Neural progenitor cell (in vitro differentiated cells): ENCODE measurements at places on chromosomes 7 and 10.
A peak's percentile ranks its signal among the peaks of the same experiment; 100 is the strongest.

- DNase-seq, result no peak
These were observed 196.8 kb downstream of the RNLS start for GRCh38 chr10:88386204-88386788.

- no peak for DNase-seq
These were observed 116.2 kb downstream of the PARP12 start for GRCh38 chr7:139946533-139946932.

GRCh38 chr7:93354815-93355214, 122.6 kb downstream of the VPS50 start:
- no peak for DNase-seq

- no peak for DNase-seq
These were observed 245.6 kb downstream of the SEMA3D start for GRCh38 chr7:84941291-84941690.

- no peak for DNase-seq
These were observed 22.4 kb upstream of the CYTH3 start for GRCh38 chr7:6294839-6295238.

- no peak for DNase-seq
These were observed 58.2 kb upstream of the ZRANB1 start for GRCh38 chr10:124883510-124884321.

DNA sequence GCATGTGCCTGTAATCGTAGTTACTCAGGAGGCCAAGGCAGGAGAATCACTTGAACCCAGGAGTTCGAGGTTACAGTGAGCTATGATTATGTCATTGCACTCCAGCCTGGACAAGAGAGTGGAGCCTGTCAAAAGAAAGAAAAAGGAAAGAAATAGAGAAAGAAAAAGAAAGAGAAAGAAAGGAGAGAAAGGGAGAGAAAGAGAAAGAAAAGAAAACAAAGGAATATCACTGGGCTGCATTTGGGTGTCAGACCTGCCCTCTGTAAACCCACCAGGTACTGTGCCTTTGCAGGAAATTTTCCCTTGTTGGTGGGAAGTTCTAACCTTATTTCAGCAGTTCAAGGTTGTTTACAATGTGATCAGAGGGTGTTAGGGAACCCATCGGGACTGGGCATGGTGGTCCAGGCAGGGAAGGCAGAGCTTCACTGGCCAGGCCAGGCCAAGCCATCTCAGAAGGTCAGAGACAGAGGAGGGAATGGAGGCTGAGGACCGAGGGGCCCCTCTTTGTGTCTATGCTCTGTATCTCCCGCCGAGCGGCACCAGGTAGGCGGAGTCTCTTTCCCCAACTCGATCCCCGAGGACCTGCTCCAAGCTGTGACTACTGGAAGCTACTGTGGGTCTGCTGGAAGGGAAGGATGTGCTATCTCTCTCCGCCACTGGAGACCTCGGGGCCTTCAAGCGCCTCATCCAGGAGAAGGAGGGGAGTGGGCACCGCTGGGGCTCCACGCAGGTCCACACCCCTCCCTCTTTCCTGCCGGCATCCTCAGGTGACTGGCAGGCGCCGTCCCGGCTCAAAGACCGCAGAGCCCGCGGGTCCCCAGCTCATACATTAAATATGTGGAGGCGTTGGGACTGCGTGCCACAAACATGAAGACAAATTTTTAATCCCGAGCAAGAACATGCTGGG, 15.2 kb upstream of the KAZALD1 start:
- peak; percentile 45 for DNase-seq

DNA sequence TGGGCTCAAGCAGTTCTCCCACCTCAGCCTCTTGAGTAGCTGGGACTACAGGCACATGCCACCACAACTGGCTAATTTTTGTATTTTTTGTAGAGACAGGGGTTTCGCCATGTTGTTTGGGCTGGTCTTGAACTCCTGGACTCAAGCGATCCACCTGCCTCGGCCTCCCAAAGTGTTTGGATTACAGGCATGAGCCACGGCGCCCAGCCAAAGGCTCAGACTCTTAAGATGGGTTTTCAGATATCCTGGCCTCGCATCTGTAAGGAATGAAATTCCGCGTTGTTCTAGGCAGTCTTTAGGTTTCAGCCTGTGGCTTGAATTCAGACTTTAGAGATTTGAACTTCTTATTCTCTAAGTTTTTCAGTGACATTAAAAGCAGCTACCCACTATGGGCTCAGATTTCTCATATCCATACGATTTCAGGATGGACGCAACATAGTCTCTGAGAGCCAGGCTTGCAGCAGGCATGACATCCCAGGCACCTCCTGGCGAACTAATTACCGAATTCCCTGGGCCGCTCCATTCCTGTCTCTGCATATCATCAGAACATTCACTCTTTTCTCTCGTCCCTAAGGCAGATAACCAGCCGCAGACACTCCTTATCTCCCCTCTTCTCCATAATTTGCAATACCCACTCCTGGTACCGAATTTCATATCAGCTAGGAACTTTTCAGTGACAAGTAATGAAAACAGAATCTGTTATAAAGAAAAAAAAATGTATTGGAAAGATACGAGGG, 29.7 kb downstream of the IL15RA start:
- DNase-seq, result no peak

GRCh38 chr10:132186488-132187429, at the start of gene DPYSL4:
Gene DPYSL4 (plus strand): TSS chr10:132186948. CDS start chr10:132187064, 116 bp downstream.
- peak; percentile 62 for DNase-seq

DNA sequence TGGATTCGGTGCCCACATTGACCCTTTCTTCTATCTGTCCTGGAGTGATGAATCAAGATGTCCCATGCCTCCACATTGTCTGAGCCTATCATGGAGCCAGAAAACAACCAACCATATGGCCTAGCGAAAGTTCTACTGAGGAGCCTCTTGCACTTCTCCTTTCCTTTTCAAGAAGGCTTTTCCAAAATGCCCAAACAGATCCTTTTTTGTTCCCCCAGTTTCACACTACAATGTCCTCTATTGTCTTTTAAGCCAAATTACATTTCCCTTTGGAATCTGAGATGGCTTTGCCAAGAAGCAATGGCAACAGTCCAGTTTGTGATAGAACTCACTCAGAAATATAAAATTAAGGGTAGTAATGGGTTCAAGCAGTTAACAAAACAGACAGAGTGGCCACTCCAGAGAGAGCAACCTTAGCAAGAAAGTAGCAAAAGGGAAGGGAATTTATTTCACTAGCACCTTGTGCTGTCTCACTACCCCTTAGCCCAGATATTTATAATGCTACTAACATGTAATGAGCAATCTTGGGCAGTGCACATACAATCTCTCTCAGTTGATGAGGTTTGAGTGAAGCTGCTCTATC, 194.6 kb upstream of the PDE1C start:
- no peak for DNase-seq

- no peak for DNase-seq
These were observed 6.1 kb downstream of the STK32C start for GRCh38 chr10:132301371-132302330.

DNA sequence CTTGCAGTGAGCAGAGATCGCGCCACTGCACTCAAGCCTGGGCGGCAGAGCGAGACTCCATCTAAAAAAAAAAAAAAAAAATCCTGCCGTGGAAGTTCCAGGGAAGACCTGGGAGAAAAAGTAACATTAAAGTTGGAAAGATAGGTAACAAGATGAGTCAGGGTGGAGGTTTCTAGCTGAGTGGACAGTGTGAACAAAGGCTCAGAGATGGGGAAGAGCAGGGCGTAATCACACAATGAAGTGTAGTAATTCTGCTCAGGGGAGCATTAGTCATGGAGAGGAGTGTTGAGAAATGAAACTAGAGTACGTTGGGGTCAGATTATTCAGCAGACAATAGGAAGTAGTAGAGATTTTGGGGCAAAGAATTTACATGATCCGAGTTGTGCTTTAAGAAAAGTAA, 21.6 kb upstream of the WASL start:
- DNase-seq, result no peak

GRCh38 chr7:2602406-2603043, 29.3 kb upstream of the TTYH3 start:
- DNase-seq, result no peak

DNA sequence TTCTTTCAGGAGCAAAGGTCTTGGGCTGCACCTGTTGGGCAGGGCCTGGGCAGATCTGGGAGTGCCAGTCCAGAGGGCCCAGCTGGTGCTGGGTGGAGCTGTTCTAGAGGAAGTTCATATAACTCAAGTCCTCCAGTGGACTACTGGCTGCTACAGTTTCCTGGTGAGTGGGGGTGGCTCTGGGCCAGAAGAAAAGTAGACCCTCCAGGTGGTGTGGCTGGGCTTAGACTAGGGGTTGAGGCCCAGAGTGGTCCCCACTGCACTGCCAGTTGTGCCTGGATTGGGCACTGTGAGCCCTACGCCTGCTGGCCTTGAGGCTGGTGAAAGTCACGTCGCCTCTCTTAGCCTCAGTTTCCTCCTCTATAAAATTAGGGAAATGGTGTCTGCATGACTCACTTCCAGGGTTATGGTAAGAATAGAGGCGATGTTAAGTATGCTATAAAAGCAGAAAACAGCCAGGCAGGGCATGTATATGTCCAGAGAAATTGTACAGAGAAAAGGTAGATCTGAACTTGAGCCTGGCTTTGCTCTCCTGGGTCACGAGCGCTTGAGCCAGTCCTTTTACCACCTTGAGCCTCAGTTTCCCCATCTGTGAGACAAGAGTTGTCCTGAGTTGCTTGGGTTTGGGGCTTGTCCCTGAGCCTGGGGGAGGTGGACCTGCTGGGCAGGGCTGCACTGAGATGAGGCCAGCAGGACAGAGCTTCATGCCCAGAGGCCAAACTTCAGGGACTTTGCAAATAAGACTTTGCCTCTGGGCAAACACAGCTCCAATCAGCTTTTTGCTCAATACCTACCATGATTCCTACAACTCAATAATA, 3.8 kb upstream of the CLDN3 start:
- DNase-seq, result no peak

DNA sequence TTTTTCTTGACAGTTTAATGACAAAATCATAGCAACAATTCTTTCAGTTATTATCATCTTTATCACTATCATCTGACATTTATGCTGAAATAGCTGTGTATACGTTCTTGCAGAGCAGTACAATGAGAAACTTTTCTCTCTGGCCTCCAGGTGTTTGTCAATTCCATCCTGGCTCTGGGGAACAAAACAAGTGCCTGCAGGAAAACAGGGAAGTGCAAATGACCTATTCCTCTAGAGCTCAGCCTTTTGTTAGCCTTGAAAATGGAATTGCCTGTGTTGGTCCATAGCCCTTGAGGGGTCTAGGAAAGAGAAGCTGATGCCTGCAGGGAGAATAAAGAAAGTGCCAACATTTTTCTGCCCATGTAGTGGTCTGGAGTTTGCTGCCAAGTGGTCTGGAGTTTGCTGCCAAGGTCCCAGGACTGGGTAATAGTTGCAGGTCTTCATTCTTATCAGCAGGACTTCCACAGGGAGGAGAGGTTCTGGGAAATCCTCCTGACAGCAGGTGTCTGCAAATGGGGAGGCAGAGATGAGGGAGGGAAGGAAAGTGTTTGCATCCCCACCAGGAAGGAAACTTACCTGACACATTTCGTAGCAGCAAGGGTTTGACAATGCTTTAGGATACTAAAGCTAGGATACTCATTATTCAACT, 10.1 kb upstream of the CSTF2T start:
- DNase-seq, result no peak

- no peak for DNase-seq
These were observed 4.8 kb upstream of the GCK start for GRCh38 chr7:44194069-44194468.

DNA sequence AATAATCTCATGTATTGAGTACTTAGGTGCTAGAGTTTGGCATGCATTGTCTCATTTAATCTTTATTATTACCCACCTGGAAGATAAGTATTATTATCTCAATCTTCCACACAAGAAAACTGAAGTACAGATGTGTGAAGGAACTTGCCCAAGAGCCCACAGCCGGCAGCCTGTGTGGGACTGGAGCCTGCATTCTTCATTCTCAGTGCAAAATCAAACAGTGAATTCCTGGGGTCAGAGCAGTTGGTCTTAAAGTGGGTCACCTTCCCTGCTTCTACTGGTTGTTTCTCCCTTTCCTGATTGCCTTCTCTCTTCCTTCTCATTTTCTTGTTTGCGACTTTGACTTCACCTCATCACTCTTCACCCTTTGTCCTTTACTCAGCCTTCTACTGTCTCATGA, 144.7 kb upstream of the LYZL1 start:
- DNase-seq, result no peak

GRCh38 chr7:156194813-156195212, 382.6 kb upstream of the SHH start:
- DNase-seq, result no peak

DNA sequence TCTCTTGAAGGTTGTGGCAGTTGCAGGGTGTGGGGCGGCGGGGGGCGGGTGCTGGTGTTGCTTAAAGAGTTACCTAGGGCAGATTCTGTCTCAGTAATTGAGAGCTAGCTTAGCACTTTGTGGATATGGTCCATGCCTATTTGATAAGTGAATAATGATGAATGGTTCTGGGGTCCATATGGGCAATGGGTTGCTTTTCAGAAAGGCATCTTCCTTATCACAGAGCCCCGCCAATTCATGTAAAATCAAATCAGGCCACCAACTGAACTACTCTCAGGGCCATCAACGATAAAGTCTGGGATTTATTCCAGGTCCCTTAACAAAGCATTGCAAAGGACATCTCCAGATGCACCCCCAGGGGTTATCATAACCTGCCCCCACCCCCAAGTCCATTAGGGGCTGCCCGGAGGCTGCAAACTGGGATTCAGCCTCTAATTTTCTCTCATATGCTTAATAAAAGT, 1.8 kb upstream of the PRRT4 start:
- DNase-seq, result no peak

DNA sequence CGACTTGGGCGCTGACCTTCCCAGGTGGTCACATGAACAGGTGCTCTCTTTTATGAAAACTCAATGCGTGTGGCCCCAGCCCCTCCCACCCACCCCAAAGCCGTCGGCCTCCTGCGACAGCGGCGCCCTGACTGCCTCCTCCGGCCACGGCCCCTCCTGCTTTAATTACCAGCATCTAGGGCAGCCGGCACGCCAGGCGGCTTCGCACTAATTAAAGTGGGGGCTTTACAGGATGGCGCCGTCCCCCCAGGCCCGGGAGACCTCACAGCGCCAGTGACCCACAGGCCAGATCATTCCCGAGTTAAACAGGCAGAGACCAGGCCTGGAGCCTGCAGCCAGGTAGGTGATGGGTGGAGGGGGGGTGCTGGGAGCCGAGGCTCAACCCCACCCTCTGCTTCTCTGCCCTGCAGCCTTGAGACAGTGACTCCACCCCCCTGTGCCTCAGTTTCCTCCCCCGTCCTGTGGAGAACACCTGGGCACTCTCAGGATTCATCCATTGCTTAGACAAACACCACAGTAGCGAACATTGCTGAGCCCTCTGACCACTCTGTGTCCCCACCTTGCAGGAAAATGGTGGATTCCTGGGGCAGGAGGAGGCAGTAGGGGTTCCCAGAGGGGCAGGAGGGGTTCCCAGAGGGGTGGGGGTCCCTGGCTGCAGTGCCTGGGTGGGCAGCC, 100.8 kb downstream of the MICALL2 start:
- DNase-seq, result peak; percentile 13

DNA sequence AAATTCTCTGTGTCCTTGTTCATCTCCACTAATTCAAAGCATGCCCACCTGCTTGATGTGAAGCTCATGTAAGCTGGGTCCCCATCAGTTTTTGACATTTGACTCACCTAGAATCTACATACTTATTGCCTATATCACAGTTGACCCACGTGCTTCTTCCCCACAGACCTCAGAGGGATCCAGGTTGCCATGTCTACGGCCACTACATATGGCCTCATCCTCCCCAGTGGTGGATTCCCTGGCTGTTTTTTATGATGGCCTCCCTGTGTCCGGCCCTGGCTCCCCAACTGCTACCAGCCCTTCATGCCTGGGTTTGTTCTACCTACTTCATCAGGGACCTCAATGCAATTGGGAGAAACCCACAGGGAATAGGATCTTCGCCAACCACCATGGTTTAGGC, 187.4 kb upstream of the GDF10 start:
- DNase-seq, result no peak
